ENCODE measurements at places on chromosomes 13 and 19. TPM values are rescaled to one million over a fixed set of nuclear protein-coding genes. Genes with fewer than 3 reads are reported as not detected.

ALOX5AP gene
- total RNA-seq = 26.4 TPM

- peaks cover 84% of the 10 kb centered on the region for H3K27me3 ChIP-seq
- no peak for DNase-seq
- H3K4me1 ChIP-seq = peaks cover 58% of the 10 kb centered on the region
- no peaks in the 10 kb centered on the region for H3K36me3 ChIP-seq
- H3K27ac ChIP-seq = no peak overlapping the region
Measured at GRCh38 chr13:52845766-52846566, 2.5 kb downstream of the PCDH8 start.

DNA sequence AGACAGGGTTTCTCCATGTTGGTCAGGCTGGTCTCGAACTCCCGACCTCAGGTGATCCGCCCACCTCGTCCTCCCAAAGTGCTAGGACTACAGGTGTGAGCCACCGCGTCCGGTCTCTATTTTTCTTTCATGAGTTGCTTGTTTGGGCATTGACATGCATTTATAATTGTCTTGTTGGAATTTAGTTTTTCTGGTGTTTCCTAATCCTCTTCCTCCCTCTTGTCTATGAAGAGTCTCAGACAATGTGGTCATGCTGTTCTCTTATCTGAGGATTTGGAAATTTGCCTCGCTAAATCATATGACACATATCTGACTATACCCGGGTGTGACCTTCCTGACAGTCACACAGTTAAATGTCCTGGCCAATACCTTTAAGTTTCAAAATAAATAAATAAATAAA lies 7.4 kb upstream of the CEACAM18 start:
- no peak overlapping the region for H3K4me3 ChIP-seq
- no peaks in the 10 kb centered on the region for H3K36me3 ChIP-seq
- no peak for DNase-seq
- no peaks in the 10 kb centered on the region for H3K4me1 ChIP-seq
- H3K27ac ChIP-seq = no peak overlapping the region

DNA sequence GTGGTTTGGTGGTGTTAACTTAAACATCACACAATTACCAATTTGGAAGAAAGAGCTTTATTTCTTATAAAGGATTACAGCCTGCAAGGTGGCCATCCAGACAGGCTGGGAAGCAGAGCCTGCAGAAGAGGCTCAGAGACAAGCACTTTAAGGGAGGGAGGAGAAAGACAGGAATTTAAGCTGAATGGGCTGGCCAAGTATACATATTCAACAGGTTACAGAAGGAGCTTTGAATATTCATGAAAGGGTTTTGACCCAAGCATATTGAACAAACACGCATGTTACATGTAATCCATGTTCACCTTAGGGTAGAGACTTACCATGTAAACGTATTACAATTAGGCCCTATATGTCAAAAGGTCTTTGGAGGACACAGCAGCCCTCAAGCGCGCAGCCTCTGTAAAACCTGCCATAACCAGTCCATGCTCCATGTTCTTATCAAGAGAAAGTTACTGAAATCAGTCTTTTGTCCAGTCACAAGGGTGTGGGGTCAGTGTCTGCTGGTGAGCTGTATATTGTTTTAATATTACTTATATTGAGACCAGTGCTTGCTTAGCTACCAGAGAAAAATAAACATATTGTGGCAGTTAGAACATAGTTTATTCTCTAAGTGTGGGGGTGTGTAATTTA lies 19.9 kb downstream of the SIGLEC7 start:
- H3K27me3 ChIP-seq = no peaks in the 10 kb centered on the region
- H3K27ac ChIP-seq = no peak overlapping the region
- no peak overlapping the region for H3K4me3 ChIP-seq
- DNase-seq = no peak
- no peaks in the 10 kb centered on the region for H3K36me3 ChIP-seq
- H3K4me1 ChIP-seq = no peaks in the 10 kb centered on the region

DNA sequence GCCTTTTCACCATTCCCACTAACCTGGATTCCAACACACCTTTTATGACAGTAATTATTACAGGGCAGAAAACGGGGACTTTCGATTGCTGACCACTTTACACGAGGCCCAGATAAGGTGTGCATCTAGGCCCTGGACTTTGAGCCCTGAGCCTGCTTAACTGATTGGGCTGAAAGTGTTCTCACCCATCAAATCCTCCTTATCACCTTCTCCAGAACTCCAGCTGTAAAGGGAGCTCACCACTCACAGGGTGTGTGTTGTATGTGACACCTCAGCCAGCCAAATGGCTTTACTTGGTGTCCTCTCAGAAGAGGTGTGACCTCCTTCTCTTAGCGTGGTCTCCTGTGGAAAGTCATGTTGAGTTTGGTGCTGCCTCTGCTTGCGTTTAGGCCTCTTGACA lies 36.5 kb downstream of the SIPA1L3 start:
- DNase-seq = no peak
- no peaks in the 10 kb centered on the region for H3K36me3 ChIP-seq
- H3K27ac ChIP-seq = no peak overlapping the region
- H3K4me3 ChIP-seq = no peak overlapping the region
- H3K27me3 ChIP-seq = no peaks in the 10 kb centered on the region
- no peaks in the 10 kb centered on the region for H3K4me1 ChIP-seq

DNA sequence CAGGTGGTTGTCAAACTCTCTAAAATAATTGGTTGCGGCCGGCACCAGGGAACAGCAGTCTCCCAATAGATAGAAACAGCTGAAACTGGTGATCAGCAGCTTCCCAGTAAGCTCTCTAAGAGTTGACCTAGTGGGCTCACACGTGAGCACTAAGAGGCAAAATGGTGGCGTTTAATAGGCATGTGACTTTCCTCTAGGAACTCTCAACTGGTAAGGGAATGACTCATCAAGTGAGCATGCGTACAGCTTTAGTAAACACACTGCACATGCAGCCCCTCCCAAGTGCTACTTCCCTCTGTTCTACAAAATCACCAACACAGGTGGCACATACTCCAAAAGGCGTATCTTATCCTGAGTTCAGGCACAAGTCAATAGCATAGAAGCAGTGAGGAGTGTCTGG lies 41.7 kb downstream of the TNFSF11 start:
- H3K27me3 ChIP-seq = no peaks in the 10 kb centered on the region
- H3K36me3 ChIP-seq = no peaks in the 10 kb centered on the region
- no peak overlapping the region for H3K27ac ChIP-seq
- no peak for DNase-seq
- no peak overlapping the region for H3K4me3 ChIP-seq
- no peaks in the 10 kb centered on the region for H3K4me1 ChIP-seq
